ENCODE measurements at places on chromosomes 5 and 9. TPM values are rescaled to one million over a fixed set of nuclear protein-coding genes. Genes with fewer than 3 reads are reported as not detected.

GRCh38 chr9:2053883-2054845 lies 39.0 kb downstream of the SMARCA2 start:
- H3K27me3 ChIP-seq = no peaks in the 10 kb centered on the region
- DNase-seq = no peak
- H3K36me3 ChIP-seq = peaks cover 40% of the 10 kb centered on the region

- H3K4me1 ChIP-seq = peaks cover 15% of the 10 kb centered on the region
- no peak overlapping the region for H3K4me3 ChIP-seq
- peak overlapping the region; percentile 22 for H3K27ac ChIP-seq
- peaks cover 67% of the 10 kb centered on the region for H3K36me3 ChIP-seq
- no peak for DNase-seq
These were observed 19.3 kb upstream of the CAMSAP1 start for GRCh38 chr9:135926402-135927194.

DNA sequence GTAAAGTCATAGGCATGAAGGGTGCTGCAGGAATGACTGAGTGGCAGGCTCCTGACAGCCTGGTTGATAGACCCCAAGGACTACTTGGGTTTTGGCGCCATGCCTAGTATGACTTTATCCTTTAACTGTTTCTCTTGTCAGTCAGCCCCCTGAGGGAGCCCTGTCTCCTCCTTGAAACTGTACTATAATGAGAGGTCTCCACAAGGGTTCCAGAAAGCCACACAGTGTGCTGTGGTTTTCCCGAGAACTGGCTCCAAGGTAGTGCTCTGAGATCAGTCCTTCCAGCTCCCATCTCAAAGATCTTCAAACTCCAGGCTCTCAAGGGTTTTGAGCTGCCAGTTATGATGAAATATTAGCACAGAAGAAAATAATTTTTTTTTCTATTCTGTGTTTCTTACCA lies 26.7 kb upstream of the TNC start:
- no peak for DNase-seq
- H3K36me3 ChIP-seq = no peaks in the 10 kb centered on the region
- H3K4me1 ChIP-seq = no peaks in the 10 kb centered on the region
- H3K4me3 ChIP-seq = no peak overlapping the region
- H3K27ac ChIP-seq = no peak overlapping the region

DNA sequence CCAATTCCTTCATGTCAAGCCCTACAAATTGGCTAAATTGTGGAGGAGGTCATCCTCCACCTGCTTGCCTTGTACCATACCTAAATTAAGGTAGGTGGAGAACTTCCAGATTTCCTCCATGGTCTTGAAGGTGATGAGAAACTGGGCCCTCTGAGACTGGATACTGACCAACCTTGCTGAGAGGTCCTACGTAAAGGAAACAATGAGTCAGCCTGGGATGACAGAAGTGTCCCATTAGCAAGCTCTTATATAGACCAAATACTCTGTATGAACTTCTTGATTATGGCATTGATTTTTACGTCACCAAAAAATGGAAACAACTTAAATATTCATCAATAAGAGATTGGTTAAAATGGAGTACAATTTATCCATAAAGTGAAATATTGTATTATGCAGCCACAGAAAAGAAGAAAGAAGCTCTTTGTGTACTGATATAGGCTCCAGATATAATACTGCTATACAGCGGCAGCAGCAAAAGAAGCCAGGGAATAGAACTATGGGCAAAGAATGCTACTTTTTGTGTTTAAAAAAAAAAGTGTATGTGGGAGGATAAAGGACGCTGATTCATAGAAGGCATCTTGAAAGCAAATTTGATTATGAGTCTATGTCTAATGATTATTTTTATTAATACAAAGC lies 18.3 kb downstream of the SH3TC2 start:
- H3K4me3 ChIP-seq = no peak overlapping the region
- H3K27ac ChIP-seq = no peak overlapping the region
- peaks cover 20% of the 10 kb centered on the region for H3K4me1 ChIP-seq
- no peaks in the 10 kb centered on the region for H3K27me3 ChIP-seq
- no peak for DNase-seq

- no peak overlapping the region for H3K27ac ChIP-seq
- no peaks in the 10 kb centered on the region for H3K36me3 ChIP-seq
- no peak overlapping the region for H3K4me3 ChIP-seq
- DNase-seq = no peak
- no peaks in the 10 kb centered on the region for H3K27me3 ChIP-seq
- H3K4me1 ChIP-seq = no peaks in the 10 kb centered on the region
These were observed 113.7 kb downstream of the GABRB2 start for GRCh38 chr5:161432798-161433197.

GRCh38 chr9:6565312-6565711 lies 80.2 kb downstream of the GLDC start:
- no peak for DNase-seq
- H3K27me3 ChIP-seq = peaks cover 13% of the 10 kb centered on the region
- no peak overlapping the region for H3K4me3 ChIP-seq
- H3K36me3 ChIP-seq = no peaks in the 10 kb centered on the region
- peaks cover 12% of the 10 kb centered on the region for H3K4me1 ChIP-seq

DNA sequence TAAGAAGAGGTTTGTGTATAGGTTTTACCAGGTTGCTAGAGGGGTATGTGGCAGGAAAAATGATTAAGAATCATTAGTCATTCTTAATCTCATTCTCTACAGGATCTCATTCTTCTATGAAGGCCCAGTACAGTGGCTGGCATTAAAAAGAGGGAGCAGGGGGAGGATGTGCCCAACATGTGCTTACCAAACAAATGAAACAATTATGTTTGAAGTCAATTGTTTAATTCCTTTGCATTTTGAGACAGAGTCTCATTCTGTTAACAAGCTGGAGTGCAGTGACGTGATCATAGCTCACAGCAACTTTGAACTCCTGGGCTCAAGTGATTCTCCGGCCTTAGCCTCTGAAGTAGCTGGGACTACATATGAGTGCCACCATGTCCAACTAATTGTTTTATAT lies 23.0 kb downstream of the FNIP1 start:
- no peak overlapping the region for H3K4me3 ChIP-seq
- no peak for DNase-seq
- peaks cover 85% of the 10 kb centered on the region for H3K4me1 ChIP-seq
- no peak overlapping the region for H3K27ac ChIP-seq
- no peaks in the 10 kb centered on the region for H3K36me3 ChIP-seq

- H3K4me1 ChIP-seq = no peaks in the 10 kb centered on the region
- no peak overlapping the region for H3K4me3 ChIP-seq
- peaks cover 3% of the 10 kb centered on the region for H3K27me3 ChIP-seq
- H3K27ac ChIP-seq = no peak overlapping the region
- no peak for DNase-seq
These were observed 50.9 kb downstream of the JAKMIP2 start for GRCh38 chr5:147731431-147732290.

GRCh38 chr5:25435882-25436281 lies 791.1 kb upstream of the CDH10 start:
- no peaks in the 10 kb centered on the region for H3K27me3 ChIP-seq
- no peak overlapping the region for H3K4me3 ChIP-seq
- no peak overlapping the region for H3K27ac ChIP-seq

DNA sequence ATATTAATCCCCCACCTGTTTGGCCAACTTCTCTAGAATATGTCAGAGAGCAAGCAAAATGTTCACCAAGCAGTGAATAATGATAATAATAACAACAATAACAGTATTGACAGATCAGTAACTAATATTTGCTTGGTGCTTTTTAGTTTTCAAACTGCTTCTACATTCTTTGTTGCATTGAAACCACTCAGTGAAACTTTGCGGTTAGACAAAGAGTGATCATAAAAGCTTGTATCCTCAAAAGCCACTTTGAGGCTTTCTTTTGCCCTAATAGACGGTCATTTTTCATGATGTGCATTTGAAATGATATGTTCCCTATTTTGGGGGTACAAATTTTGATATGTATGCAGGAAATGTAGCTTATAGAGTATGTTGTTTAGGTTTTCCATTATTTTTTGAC lies 43.6 kb upstream of the PTGS1 start:
- no peak overlapping the region for H3K4me3 ChIP-seq
- no peak overlapping the region for H3K27ac ChIP-seq
- no peak for DNase-seq
- H3K27me3 ChIP-seq = no peaks in the 10 kb centered on the region
- peaks cover 31% of the 10 kb centered on the region for H3K36me3 ChIP-seq

- DNase-seq = no peak
- peaks cover 3% of the 10 kb centered on the region for H3K4me1 ChIP-seq
- H3K27ac ChIP-seq = no peak overlapping the region
- H3K36me3 ChIP-seq = no peaks in the 10 kb centered on the region
- H3K27me3 ChIP-seq = no peaks in the 10 kb centered on the region
- H3K4me3 ChIP-seq = no peak overlapping the region
These were observed 47.1 kb downstream of the ISOC1 start for GRCh38 chr5:129141696-129142095.

DNA sequence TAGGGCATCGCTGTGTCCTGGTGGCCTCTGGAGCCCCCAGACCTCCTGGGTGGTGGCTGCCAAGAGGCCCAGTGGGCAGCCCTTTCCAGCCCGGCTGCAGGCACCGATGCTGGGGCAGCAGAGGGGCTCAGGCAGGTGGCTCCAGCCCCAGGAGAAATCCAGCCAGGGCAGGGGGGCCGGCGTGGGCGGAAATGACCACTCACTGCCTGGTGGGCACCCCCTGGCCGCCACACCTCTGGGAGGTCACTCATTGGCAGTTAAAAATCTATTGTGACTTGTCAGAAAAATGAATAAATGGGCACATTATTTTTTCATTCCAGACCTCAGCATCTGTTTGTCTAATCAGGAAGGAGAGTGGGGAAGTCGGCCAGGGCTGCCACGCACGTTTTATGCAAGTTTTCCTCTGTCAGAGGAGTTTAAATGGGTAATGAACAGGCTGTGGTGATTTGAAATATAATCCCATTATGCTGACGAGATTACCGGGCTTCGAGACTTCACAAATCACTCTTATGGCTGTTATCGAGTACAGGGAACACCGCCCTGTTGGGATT lies 171.9 kb downstream of the GAPVD1 start:
- peaks cover 3% of the 10 kb centered on the region for H3K36me3 ChIP-seq
- H3K27me3 ChIP-seq = no peaks in the 10 kb centered on the region
- H3K4me1 ChIP-seq = peaks cover 13% of the 10 kb centered on the region
- DNase-seq = no peak

GRCh38 chr9:69174616-69175463 lies 763 bp downstream of the TJP2 start:
- peak overlapping the region; percentile 94 for H3K27ac ChIP-seq
- H3K4me3 ChIP-seq = peak overlapping the region; percentile 79

DNA sequence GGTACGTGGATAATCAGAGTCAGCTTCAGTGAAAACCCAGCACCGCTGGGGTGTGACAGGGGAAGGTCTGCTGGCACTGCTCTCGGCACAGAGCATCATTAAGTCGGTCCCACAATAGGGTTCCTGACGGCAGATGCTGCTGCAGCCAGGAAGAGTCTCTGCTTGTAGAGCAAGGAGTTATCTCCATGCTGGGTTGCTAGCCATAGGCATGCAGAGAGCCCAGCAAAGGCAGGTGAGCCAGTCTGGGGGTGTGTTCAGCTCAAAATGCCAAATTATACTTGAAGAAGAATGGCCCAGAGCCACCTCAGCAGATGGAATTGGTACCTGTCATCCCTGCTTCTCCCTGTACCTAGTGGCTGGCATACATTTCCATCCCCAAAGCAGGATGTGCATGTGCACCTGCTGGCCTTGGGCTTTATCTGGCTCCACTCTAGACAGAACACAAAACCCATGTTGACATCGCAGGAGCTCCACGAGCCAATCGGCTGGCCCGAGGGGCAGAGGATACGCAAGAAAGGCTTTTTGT lies 100.8 kb downstream of the WDR41 start:
- DNase-seq = no peak
- no peaks in the 10 kb centered on the region for H3K27me3 ChIP-seq
- no peak overlapping the region for H3K4me3 ChIP-seq
- no peaks in the 10 kb centered on the region for H3K36me3 ChIP-seq
- no peaks in the 10 kb centered on the region for H3K4me1 ChIP-seq

DNA sequence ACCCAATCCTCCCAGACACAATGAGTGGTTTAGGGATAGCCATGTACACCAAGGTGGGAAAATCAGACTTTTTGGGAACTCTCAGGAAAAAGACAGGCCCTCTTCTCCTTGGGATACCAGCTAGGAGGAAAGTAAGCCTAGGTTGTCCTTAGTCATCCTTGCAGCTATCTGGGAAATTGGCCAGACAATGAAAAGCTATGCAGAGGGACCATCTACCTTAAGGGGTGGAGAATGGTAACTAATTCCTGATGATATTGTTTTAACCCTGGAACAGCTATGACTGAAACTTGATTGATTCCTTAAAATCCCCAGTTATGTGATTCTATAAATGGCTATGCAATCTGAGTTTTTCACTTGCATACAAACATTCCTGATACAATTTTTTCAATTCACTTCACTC lies 88.9 kb upstream of the BNC2 start:
- no peak for DNase-seq
- H3K4me3 ChIP-seq = no peak overlapping the region
- no peaks in the 10 kb centered on the region for H3K36me3 ChIP-seq
- H3K4me1 ChIP-seq = no peaks in the 10 kb centered on the region

- no peaks in the 10 kb centered on the region for H3K36me3 ChIP-seq
- no peak overlapping the region for H3K4me3 ChIP-seq
- no peaks in the 10 kb centered on the region for H3K4me1 ChIP-seq
- H3K27me3 ChIP-seq = no peaks in the 10 kb centered on the region
These were observed 99.1 kb upstream of the ABCA1 start for GRCh38 chr9:105027084-105027483.

- DNase-seq = peak; percentile 52
- H3K36me3 ChIP-seq = no peaks in the 10 kb centered on the region
- H3K27ac ChIP-seq = peak overlapping the region; percentile 82
- H3K4me3 ChIP-seq = peak overlapping the region; percentile 74
These were observed 20.1 kb upstream of the MARCHF6 start for GRCh38 chr5:10333154-10334006.

DNA sequence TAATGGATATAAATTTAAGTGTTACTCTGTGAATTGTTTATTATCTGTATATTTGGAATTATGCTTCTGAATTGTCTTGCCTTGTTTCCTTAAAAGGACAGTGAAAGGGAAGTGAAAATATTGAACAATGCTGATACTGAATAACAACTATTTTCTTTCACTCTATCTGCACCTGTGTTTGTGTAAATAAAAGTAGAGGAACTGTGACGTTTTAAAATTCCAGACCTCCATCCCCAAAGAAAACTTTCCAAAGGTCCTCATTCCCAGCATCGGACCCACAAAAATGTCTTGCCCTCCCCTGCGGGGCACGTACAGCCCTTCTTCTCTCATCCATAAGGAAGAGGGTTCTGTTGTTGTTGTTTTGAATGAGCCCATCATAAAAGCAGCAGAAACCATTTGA lies 100.0 kb downstream of the NLN start:
- H3K36me3 ChIP-seq = no peaks in the 10 kb centered on the region
- DNase-seq = no peak
- no peaks in the 10 kb centered on the region for H3K27me3 ChIP-seq
- no peak overlapping the region for H3K4me3 ChIP-seq

F12 gene
- not detected for total RNA-seq

CNOT8 gene
- 23.3 TPM for total RNA-seq

CSF1R gene
- 15.5 TPM for total RNA-seq

TPPP gene
- total RNA-seq = 21.6 TPM

TSSK1B gene
- total RNA-seq = not detected

PCDHGA10 gene
- total RNA-seq = 5.0 TPM

PLPPR1 gene
- not detected for total RNA-seq

IL13 gene
- not detected for total RNA-seq

SLC1A3 gene
- 144 TPM for total RNA-seq

UBAC1 gene
- 108 TPM for total RNA-seq

PCDHB11 gene
- 0.77 TPM for total RNA-seq

C5orf52 gene
- not detected for total RNA-seq

SEMA6A gene
- 6.3 TPM for total RNA-seq

ANKRD31 gene
- 0.11 TPM for total RNA-seq

NIM1K gene
- total RNA-seq = 0.25 TPM

All from left ventricle myocardium inferior (tissue), 1 donor.